ENCODE measurements at places on chromosomes 7 and 10. TPM values are rescaled to one million over a fixed set of nuclear protein-coding genes. Genes with fewer than 3 reads are reported as not detected.
A peak's percentile ranks its signal among the peaks of the same experiment; 100 is the strongest.

GRCh38 chr7:22202141-22202540 lies 154.8 kb downstream of the RAPGEF5 start:
- H3K4me1 ChIP-seq = no peaks in the 10 kb centered on the region
- no peak overlapping the region for H3K4me3 ChIP-seq
- H3K36me3 ChIP-seq = no peaks in the 10 kb centered on the region
- no peak for DNase-seq
- peak overlapping the region; percentile 10 for H3K27ac ChIP-seq

DNA sequence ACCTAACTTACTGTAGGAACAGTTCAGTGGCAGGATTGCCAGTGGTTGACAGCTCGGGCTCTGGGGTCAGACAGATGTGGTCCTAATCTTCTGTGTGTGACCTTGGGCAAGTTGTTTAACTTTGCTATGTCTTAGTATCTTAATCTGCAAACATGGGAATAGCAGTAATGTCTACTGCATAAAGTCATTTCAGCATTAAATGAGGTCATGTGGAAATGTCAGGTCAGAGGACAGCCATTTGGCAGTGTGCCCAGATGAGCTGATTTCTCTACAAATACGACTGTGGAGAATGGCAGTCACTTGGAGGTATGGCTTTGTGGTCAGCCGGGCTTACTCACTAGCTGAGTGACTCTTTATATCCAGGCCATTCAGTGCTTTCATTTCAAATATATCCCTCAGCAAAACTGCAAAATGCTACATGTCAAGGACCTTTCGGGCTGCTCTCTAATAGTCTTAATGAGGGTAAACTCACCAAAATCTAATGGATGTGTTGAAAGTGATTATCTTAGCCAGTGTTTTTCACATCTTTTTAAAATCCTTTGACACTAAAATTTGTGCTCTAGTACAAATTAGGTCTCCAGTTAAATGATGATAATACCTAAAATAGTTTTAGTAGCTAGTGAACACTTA lies 171.4 kb downstream of the ST7 start:
- H3K4me1 ChIP-seq = no peaks in the 10 kb centered on the region
- no peak overlapping the region for H3K27ac ChIP-seq
- H3K36me3 ChIP-seq = no peaks in the 10 kb centered on the region
- no peaks in the 10 kb centered on the region for H3K27me3 ChIP-seq

DNA sequence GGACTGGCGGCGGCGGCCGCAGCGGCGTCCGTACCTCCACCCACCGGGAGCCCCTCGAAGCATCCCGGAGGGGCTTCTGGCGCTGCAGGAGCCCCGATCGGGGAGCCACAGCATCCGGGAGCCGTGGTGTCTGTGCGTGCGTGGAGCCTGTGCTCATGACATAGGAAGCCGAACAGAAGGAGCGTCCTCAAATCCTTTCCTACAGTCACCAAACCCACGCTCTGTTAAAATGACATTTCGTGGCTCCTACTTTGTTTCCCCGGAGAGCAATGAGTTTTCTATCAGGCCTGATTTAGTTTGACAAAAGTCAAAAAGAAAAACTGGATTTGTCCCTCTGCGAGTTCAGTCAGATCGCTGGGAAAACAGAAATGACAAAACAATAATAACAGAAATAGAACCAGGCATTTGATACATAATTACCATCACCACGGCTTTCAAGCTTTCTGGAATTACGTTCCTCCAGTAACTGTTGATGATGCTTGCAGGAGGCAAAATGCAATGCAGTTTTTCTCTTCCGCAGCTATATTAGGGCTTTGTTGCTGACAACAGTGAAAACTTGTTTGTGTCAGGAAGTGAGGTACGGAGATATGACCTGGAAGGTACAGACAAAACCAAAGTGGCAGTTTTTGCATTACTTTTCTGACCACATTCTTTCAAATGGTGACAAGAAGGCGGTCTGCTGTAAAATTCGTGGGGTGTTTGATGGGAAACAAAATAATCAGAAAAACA lies 219.3 kb upstream of the MKLN1 start:
- H3K36me3 ChIP-seq = no peaks in the 10 kb centered on the region
- peaks cover 6% of the 10 kb centered on the region for H3K4me1 ChIP-seq
- no peak for DNase-seq
- H3K27ac ChIP-seq = peak overlapping the region; percentile 100
- peak overlapping the region; percentile 98 for H3K4me3 ChIP-seq

- H3K27ac ChIP-seq = peak overlapping the region; percentile 82
- H3K36me3 ChIP-seq = no peaks in the 10 kb centered on the region
- H3K27me3 ChIP-seq = no peaks in the 10 kb centered on the region
- H3K4me3 ChIP-seq = no peak overlapping the region
Measured at GRCh38 chr7:2104716-2105115, 128.0 kb downstream of the MAD1L1 start.

- H3K27me3 ChIP-seq = no peaks in the 10 kb centered on the region
- no peaks in the 10 kb centered on the region for H3K4me1 ChIP-seq
- H3K27ac ChIP-seq = peak overlapping the region; percentile 42
- peak overlapping the region; percentile 21 for H3K4me3 ChIP-seq
- H3K36me3 ChIP-seq = no peaks in the 10 kb centered on the region
Measured at GRCh38 chr7:28389504-28390395, 22.6 kb upstream of the CREB5 start.

DNA sequence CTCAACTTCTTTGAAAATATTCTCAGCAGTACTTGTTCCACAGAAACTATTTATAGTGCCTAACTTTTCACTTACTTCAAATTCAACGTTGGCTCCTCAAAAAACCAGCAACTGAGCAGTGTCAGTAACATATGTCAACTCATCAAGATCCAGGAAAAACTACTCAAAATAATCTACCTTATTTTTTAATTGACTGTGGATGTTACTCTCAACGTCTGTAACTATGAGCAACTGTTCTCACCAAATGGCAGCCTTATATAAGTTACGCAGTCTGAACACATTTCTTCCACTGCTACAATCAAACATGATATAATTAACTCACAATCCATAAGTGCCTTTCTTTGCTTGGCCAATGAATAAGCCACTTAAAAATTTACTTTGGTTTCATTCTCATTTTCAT lies 77.8 kb downstream of the SP8 start:
- no peaks in the 10 kb centered on the region for H3K36me3 ChIP-seq
- no peaks in the 10 kb centered on the region for H3K4me1 ChIP-seq
- no peak for DNase-seq
- H3K27me3 ChIP-seq = no peaks in the 10 kb centered on the region
- H3K27ac ChIP-seq = no peak overlapping the region

DNA sequence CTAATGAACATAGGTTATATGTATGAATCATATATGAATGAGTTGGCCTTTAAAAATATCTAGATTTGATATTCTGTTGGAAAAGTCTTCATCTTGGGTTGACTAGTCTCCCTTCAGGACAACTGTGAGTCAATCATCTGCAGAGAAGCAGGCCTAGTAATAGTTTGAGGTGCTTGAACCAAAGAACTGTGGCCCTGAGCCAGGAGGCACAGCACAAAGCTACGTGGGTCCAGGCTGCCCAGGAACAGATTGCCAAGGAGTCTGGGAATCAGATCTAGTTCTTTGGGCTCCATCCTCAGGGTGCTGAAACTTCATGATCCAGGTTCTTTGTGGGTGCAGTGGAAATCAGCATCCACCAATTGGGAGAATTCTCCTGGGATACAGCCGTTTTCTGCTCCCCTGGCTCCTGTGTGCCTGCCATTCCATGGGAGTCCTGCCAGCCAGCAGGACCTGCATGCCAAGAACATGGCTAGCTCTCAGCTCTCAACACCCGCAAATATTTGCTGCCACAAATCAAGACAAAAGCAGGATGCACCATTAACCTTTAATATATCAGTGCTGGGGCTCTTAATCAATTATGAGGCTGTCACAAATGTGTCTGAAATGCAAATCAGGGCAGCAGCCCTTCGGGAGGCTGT lies 709.0 kb downstream of the GRID1 start:
- no peak overlapping the region for H3K27ac ChIP-seq
- no peak overlapping the region for H3K4me3 ChIP-seq
- H3K36me3 ChIP-seq = no peaks in the 10 kb centered on the region
- DNase-seq = no peak
- H3K27me3 ChIP-seq = no peaks in the 10 kb centered on the region

DNA sequence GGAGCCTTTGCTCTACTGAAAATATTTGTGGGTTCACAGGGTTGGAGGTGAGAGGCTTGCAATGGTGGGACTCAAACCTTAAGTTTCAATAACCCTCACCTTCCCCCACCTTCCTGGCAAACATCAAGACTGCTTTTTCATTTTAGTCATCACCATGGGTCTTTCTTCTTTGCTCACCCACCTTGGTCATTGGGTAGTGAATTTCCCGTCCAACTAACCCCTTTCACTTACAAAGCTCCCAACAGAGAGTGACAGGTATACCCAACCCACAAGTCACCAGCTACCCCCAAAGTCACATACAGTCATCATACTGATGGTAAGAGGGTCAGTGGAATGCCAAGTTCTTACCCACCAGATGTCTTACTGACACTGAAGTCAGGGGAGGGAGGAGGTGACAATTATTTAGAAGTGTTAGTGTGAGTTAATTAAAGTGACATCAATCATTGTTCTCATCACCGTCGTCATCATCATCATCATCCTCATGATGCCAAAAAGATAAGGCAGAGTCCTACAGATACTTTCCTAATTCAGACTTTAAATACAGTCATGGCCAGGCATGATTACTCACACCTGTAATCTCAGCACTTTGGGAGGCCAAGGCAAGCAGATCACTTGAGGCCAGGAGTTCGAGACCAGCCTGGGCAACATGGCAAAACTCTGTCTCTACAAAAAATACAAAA lies 49.0 kb downstream of the PIK3AP1 start:
- no peak for DNase-seq
- H3K27ac ChIP-seq = no peak overlapping the region
- no peaks in the 10 kb centered on the region for H3K27me3 ChIP-seq
- no peaks in the 10 kb centered on the region for H3K36me3 ChIP-seq
- H3K4me3 ChIP-seq = no peak overlapping the region

DNA sequence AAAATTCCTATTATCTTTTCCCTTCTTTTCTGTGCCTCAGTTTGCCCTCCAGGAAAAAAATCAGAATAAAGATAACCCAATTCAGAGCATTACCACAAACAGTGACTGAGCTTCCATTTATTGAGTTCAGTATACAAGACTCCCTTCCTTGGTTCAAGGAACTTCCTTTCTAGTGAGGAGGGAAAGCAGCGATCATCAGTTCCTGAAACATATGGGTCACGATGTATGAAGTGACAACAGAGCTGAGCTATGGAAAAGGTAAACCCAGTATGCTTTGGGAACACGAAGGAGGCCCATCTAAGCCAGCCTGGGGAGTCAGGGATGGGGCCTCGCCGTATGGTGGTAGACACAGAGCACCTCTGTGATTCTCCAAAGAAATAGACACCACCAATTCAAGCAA lies 15.8 kb downstream of the C10orf71 start:
- no peak overlapping the region for H3K4me3 ChIP-seq
- H3K36me3 ChIP-seq = no peaks in the 10 kb centered on the region
- no peak for DNase-seq
- H3K4me1 ChIP-seq = no peaks in the 10 kb centered on the region

GRCh38 chr10:118682533-118682932 lies 72.2 kb downstream of the CACUL1 start:
- no peaks in the 10 kb centered on the region for H3K36me3 ChIP-seq
- H3K27ac ChIP-seq = no peak overlapping the region
- H3K27me3 ChIP-seq = no peaks in the 10 kb centered on the region
- no peak for DNase-seq

OPN1SW gene
- not detected for total RNA-seq

STAM gene
- total RNA-seq = 12.6 TPM

IL6 gene
- total RNA-seq = 11.2 TPM

ATOH7 gene
- total RNA-seq = not detected

MSMB gene
- total RNA-seq = not detected

PRPS1L1 gene
- not detected for total RNA-seq
